SK-N-DZ (cell line): ENCODE measurements at places on chromosomes 6 and 20.

DNA sequence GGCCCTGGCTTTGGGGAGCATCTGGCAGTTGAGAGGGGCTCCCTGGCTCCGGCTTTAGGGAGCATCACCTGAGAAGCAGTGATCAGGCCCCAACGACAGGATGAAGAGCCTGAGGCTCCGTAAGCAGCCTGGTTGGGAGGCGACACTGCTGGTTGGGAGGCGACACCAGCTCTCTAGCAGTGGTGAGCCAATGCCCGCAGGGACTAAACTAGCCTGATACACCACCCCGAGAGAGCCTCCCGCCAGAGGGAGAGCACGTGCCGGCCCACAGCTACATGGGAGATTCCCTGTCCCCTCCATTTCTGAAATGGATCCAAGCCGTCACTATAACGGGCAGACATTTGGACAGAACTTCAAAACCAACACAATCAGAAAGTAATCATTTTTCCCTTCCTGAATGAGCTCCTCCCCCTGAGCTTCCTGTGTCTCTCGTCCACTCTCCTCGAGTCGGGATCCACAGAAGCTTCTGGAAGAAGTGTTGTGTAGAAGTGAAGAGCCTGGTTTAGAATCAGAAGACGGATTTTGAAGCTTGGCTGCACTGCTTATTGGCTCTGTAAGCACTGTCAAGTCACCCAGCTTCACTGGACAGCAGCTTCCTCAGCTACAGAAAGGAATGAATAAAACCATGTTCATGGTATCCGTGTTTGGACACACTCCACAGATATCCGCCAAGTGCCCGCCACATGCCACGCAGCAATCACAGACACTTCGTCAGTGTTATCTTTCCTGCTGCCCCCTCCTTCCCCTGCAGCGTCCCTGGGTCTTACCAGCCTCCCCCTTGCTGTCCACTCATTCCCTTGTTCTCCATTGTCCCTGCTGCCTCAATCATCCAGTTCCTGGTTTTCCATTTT, 199.6 kb downstream of the TTLL2 start:
- no peak for DNase-seq

GRCh38 chr6:156809446-156810178, 32.4 kb downstream of the ARID1B start:
- no peak for DNase-seq

DNA sequence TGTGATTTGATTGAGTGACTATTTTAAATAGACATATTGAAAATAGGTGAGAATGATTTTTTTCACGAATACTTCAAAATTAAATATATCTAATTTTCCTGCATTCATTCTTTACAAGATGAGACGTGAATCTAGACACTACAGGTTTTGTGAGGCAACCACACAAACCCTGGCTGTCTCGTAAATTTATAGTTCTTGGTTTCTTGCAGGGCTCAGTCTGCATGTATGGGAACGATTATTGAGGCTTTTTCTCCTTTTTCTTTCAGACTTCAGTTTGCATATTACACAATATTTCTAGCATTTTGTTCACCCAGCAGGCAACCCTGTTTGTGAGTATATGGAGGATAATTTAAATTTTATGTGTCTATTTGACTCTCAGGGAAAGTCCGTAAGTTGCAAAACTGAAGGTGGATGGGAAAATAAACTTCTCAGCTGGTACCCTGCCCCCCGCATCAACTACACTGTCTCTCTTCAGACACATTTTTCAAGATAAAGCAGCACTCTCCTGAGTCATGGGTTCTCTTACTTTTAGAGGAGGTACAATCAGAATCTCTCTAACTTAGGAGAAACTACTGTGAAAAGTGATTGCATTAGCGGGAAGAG, 1349.3 kb downstream of the GRIK2 start:
- no peak for DNase-seq

DNA sequence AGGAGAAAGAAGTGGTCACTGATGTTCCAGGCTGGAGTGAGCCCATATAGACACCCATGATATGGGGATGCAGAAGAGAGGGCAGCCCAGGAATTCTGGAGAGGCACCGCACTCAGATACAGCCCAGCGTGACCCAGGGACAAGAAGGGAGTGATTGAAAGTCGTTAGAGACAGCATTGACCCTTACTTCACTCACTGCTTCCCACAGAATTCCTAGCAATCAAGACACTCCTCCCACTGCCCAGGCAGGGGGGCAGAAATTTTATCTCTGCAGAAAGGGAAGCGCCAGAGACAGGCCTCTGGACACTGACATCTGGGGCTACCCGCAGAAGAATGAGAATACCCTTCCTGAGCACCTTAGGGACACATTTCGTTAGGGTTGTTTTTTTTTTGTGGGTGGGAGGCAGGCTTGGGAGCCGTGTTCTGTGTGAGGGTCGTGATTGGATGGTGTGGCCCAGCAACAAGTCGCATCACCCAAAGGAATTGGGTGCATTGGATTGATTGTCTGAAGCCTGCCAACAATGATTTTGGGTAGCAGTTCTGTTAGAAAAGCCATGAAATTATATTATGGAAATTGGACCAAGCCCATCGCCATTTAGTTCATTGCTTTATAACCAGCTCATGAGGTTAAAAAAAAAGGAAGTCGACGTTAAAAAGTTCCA, 45.9 kb upstream of the MAP3K4 start:
- no peak for DNase-seq

- no peak for DNase-seq
Measured at GRCh38 chr6:83071023-83071422, 3.6 kb downstream of the DOP1A start.

DNA sequence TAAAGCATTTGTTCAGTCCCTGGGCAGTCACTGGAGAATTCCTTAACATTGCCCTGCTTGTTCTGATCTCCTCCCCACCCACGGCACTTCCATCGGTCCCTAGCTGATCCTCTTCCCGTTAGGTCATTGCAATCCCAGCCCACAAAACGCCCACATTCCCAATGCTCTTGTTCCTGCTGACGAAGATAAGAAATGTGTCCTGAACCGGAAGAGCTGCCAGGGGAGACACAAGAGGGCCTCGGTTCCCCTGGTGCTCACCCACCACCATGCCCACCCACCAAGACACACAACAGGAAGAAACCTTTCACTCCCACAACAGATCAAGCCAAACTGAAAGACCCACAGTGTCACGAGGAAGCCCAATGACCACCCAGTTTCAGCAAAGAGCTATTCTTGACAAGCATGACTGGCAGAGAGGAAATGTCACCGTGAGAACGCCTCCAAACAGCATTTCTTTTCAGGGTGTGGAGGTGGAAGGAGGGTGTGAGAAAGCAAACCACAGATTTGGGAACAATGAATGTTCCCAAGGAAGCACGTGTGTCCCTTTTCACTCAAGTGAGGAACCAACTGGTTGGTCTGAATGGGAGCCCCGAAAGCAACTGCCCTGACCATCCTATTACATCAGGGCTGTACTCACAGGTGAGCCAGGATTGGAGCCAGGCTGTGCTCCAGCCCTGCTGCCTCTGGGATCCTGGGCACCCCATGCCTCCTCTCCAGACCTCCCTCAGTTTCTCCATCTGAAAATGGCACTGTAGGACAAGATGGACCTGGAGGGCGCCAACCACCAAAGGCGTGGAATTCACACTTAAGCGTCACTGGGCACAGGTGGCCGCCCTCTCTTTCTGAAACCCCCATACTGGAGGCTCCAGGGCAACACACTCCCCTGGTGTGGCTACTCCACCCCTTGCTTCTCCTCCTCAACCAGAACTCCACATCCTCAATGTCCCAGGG, 97.5 kb downstream of the ZMYND8 start:
- DNase-seq: no peak

DNA sequence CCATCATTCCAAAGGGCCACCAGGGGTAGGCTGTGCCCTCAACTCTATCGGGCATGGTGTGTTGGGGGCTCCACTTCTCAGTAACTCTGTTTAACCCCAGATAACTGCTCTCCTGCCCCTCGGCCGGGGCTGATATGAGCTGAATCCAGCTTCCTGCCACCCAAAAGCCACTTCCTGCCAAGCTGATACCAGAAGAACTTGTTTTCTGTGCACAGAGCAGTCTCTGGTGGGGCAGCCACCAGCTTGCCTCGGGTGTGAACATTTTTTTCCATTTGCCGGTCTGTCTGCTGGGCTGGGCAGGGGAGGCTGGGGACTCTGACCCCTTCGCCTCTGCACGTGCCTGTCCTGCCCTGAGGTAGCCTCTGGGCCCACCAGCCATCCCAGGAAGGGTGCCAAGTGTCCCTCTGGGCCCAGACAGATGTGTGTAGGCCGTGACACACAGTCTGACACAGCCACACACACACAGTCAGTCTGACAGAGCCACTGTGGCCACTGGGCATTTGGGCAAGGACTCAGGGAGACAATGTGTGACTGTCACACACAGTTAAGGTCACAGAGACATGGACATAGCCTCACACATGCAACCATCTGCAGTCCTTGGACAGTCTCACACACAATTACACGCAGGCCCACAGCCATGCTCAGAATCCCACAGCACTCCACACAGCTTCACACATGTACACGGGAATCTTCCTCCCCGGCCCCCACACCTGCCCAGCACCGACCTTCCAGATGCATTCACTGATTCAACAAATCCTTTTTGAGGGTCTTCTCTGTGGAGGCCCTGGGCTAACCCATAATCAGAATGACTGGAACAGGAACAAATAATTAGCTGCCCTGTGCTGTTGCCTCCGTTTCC, 45.1 kb downstream of the NOL4L start:
- DNase-seq: no peak

DNA sequence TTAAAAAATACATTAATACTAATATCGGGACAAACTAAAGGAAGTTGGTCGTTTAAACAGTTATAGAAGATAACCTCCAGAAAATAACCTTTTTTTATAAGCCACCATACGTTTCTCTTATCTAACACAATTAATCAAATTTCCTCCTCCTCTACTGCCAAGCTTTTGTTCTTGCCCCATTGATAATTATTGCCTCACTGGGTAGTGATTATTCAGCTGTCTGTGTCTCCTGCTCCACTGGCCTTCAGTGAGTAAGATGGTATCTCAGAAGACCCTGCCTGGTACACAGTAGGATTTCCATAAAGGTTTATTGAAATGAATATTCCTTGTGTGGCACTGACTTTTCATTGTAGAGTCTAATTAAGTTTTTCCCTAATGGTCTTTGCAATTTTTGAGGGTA, 165.5 kb upstream of the SCGN start:
- no peak for DNase-seq
